ENCODE measurements at places on chromosomes 16 and 17. TPM values are rescaled to one million over a fixed set of nuclear protein-coding genes. Genes with fewer than 3 reads are reported as not detected.

GRCh38 chr17:82458885-82459424 is 414 bp downstream of the NARF start:
- DNase-seq, result peak; percentile 52

GRCh38 chr16:52446080-52446479 is 100.9 kb downstream of the TOX3 start:
- no peak for DNase-seq

- DNase-seq, result no peak
Observed at GRCh38 chr17:9261081-9262012, 240.0 kb downstream of the NTN1 start.

- no peak for DNase-seq
Observed at GRCh38 chr16:66028510-66029216, 337.8 kb upstream of the CDH5 start.

GRCh38 chr17:61484174-61484573 is 32.0 kb downstream of the TBX4 start:
- DNase-seq, result no peak

DNA sequence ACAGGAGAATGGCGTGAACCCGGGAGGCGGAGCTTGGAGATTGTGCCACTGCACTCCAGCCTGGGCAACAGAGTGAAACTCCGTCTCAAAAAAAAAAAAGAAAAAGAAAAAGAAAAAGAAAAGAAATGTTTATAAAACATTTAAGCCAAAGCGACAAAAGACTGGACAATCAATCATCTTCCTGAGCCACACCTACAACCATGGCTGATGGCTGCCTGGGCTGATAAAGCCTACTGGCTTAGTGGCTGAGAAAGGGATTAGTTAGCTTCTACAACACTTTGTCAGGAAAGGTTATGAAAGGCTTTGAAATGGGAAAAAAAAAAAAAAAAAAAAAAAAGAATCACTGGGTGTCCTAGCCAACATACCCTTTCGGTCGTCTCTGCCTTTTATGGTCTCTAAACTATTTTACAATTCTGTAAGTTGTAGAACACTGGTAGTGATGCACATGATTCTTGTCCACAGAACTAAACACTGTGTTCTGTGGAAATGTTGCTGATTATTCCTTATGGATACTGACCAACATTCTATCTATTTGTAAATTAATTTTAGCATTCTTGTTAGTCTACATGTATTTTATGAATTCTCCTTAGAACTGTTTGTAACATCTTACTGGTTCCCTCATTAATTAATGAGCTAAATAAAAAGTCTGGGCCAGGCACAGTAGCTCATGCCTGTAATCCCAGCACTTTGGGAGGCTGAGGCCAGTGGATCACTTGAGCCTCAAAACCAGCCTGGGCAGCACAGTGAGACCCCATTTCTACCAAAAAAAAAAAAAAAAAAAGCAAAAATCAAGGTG is 45.5 kb downstream of the ZZEF1 start:
- no peak for DNase-seq

GRCh38 chr17:40112191-40112711 is 9.5 kb upstream of the MSL1 start:
- DNase-seq, result no peak

- DNase-seq, result no peak
Observed at GRCh38 chr17:50432125-50432762, 6.2 kb downstream of the ACSF2 start.

- DNase-seq, result no peak
Observed at GRCh38 chr16:82991966-82992675, 365.4 kb downstream of the CDH13 start.

DNA sequence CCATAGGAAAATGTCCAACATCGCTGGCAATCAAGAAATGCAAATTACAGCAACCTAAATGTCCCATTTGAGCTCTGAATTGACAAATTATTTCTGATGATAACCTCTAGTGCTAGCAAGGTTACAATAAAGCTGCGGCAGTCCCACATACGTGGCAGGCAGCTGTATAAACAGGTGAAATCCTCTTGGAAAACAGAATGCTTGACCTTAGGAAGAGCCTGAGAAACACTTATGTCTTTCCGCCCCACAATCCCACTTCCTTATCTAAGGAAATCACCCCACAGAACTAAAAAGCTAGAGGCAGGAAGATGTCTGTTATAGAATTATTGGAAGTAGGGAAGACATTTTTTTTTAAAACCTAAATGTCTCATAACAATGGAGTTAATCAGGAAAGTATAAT is 154.3 kb downstream of the KATNIP start:
- no peak for DNase-seq

- no peak for DNase-seq
Observed at GRCh38 chr17:77146882-77147281, 6.1 kb downstream of the SEC14L1 start.

DNA sequence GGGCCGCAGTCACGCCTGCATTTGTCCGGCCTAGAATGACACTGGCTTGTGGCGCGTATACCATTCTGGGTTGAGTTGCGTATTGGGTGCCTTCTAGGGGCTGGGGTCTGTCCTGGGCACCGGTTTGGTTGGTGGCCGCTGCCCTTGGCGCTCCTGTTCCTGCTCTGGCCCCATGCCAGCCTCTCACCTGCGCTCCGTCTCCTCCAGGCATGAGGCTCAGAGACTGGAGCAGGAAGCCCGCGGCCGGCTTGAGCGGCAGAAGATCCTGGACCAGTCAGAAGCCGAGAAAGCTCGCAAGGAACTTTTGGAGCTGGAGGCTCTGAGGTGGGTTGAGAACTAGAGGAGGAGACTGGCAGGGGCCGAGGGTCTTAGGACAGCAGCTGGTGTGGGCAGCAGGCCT is 17.4 kb downstream of the CDIPT start:
- no peak for DNase-seq

- no peak for DNase-seq
Observed at GRCh38 chr17:63707151-63707550, 7.2 kb upstream of the LIMD2 start.

DNA sequence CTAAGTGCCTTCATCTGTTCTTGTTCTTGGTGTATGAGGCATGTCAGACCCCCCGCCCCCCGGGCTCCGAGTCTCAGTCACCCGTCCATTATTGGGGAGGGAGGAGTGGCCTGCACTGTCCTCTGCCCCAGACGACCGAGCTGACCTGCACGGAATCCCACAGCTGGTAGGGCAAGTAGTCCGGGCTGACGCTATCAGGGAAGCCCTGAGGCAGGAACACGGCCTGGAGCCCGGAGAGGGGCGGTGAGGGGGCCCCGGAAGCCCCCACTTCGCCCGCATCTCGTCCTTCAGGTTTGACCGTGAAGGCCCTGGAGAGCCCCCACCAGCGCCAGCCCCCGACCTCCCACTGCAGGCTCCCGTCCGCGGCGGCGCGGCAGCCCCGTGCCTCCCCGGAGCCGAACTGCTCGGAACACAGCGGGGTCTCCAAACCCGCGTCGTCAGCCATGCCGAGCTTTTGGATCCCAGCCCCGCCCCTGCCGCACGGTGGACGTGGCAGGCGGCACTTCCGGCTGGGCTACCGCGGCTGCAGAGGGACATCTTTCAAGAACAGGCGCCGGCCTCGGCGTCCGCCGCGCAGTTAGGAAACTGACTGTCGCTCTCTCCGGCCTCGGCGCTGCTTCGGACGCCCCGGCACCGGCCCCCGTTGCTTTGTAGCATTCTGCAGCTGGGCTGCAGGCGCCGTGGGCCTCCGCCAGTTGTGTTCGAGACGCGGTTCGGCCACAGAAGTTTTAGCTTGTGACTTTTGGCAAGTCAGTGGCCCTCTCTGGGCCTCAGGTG is at the start of gene RUSF1:
Gene RUSF1, minus strand, starts transcription at position 463 of the 777 bp plus-strand sequence. Its CDS starts 18 bp downstream, at position 445.
- DNase-seq, result peak; percentile 83

GRCh38 chr16:27244363-27244755 is 24.2 kb downstream of the NSMCE1 start:
- DNase-seq, result no peak

DNA sequence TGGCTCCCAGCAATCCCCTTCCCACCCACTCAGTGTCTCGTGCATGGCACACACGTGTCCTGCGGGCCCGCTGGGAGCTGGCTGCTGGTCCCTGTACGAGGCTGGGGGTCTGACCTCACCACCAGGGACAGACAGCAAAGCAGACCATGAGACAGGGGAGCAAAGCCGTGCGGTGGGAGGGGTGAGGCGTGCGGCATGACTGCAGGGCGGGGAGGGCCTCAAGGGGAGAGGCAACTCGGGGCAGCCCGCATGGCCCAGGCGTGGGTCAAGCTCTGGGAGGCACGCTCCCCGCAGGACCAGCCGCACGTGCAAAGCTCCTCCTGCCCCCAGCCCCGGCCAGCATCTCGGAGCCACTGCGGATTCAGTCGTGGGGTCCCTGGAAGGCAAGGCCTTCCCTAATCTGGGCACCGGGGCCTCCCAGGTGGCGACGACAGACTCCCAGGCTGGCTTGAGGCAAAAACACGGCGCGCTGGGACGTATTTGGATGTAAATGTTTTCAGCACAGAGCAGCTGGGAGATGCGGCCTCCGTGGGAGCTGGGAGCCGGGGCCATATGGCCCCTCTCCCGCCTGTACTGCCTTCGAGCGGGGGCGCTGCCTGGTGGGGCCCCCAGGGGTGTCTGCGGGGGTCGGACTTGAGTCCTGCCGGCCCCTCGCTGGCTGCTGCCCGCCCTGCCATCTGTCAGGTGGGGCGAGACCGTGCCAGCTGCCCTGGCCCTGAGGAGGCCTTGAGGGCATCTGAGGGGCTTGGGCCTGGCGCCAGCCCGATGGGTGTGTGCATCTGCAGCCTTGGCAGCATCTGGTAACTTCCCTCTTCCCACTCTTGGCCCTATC is 12.2 kb upstream of the CBFA2T3 start:
- no peak for DNase-seq

DNA sequence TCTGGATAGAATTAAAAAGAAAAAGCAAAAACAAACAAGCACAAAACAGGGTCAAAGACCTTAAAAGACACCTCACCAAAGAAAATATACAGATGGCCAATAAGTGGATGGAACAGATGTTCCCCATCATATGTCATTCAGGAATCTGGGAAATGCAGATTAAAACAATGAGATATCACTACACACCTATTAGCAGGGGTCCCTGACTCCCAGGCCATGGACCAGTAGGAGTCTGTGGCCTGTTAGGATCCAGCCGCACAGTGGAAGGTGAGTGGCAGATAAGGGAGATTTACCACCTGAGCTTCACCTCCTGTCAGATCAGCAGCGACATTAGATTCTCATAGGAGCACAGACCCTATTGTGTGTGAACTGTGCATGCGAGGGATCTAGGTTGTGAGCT is 167.9 kb downstream of the HS3ST4 start:
- no peak for DNase-seq

DNA sequence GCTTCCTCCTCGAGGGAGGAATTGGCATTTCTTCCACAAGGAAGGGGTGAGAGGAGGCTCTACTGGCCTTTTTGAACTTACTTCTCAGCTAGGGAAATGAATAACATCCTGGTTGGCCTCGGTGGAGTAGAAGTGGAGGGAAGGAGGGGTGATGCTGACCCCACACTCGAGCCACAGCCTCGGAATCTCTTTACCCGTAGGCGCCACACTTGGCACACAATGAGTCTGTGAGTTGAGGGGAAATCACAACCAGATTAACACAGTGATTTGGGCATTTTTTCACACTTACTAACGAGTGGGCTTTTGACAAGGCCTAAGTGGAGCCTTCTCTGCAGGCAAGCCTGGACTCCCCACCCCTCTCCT is 47.3 kb upstream of the TBX2 start:
- DNase-seq, result no peak

- no peak for DNase-seq
Observed at GRCh38 chr16:14658063-14658462, 25.3 kb downstream of the BFAR start.

DNA sequence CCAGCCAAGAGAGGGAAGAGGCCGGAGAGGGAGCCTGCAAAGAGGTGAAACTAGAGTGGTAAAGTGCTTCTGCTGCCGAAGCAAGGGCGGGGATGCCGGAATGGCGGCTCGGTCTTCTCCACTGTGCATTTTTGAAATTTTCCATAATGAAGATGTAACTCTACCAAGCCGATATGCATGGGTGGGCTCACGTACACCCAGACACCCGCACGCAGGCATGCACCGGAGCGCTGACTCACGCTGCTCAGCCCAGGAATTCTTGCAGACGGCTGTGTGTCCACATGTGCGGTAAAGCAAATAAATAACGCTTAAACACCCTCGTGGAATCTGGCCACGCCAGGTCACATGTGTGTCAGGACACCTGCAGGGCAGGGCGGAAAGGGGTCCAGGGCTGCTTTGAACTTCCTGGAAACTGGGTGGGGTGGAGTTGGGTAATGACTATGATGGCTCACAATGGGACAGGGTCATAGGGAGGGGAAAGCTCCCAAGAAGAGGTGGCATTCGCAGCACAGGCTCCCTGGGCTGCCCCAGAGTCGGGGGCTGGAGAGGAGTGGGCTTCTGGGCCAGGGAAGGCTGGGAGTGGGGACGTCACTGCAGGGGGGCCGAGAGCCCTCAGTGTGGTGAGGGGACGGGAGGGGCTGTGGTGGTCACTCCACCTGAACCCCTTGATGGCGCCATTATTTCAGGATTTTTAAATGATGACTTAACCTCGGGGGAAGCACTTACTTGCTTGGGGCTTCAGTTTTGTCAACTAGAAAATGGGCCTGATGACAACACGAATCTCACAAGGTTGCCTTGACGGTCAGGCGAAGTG is 265.5 kb downstream of the PARN start:
- no peak for DNase-seq

GRCh38 chr17:17809531-17810083 is 27.2 kb downstream of the SREBF1 start:
- no peak for DNase-seq

DNA sequence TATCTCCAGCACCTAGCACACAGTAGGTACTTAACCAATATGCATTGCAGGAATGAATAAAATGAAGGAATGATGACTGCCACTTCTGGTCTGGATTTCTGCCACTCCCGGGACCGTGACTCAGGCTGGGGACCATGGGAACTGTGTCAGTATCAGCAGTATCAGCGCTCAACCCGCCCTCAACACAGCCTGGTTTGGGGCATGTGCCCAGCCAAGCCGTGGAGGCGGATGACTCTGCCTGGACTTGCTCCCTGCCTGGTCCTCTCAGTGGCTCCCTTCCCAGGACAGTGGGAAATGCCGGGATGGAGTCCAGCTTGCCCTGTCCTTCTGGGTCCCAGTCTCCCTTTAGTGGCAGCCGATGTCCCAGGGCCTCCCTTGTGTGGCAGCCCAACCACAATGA is 55.1 kb downstream of the SRCIN1 start:
- DNase-seq, result no peak

- DNase-seq, result no peak
Observed at GRCh38 chr17:82830249-82830661, 9.6 kb downstream of the ZNF750 start.

GRCh38 chr16:19884611-19885450 is at the start of gene GPRC5B:
GPRC5B (minus strand) TSS chr16:19884848; CDS start chr16:19872845, 12,003 bp downstream.
- peak; percentile 79 for DNase-seq

The CHST4 gene
- total RNA-seq, result 0.13 TPM

The NOL11 gene
- total RNA-seq, result 40.4 TPM

The SLC16A13 gene
- 25.8 TPM for total RNA-seq

The NPIPA8 gene
- total RNA-seq, result 0.38 TPM

The ZG16 gene
- not detected for total RNA-seq

The WFIKKN1 gene
- total RNA-seq, result 0.44 TPM

The CD300H gene
- not detected for total RNA-seq

The PRPSAP2 gene
- total RNA-seq, result 32.4 TPM

The ACE gene
- total RNA-seq, result 44.8 TPM

The MAF gene
- total RNA-seq, result 31.4 TPM

The NETO2 gene
- 20.0 TPM for total RNA-seq

The GALR2 gene
- total RNA-seq, result not detected

The STAT5A gene
- 67.2 TPM for total RNA-seq

The BAIAP3 gene
- total RNA-seq, result 6.5 TPM

The TBX2 gene
- 0.23 TPM for total RNA-seq

The SGCA gene
- total RNA-seq, result not detected
